ENCODE measurements at places on chromosomes 1 and 21. TPM values are rescaled to one million over a fixed set of nuclear protein-coding genes. Genes with fewer than 3 reads are reported as not detected.

LCE1E gene
- polyA plus RNA-seq: not detected

DNA sequence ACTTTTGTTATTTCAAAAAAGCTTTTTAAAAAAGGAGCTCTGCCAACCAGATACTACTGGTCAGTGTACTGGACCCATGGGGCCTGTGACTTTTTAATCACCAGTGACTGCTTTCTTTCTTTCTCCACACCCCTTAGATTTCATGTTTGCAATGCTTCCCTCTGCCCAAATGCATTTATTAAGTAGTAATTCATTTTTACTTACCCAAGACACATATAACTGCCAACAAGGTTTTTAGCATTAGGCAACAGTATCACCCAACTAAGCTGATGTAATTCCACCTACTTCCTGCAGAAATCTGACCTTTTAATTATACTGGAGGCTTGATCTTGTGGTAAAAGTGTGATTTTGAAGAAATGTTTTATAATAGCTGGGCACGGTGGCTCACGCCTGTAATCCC, 12.5 kb downstream of the MECR start:
- no peak overlapping the region for H3K27ac ChIP-seq
- no peak for DNase-seq
- H3K27me3 ChIP-seq: no peaks in the 10 kb centered on the region
- peaks cover 14% of the 10 kb centered on the region for H3K36me3 ChIP-seq
- H3K4me1 ChIP-seq: no peaks in the 10 kb centered on the region
- no peak overlapping the region for H3K4me3 ChIP-seq

DNA sequence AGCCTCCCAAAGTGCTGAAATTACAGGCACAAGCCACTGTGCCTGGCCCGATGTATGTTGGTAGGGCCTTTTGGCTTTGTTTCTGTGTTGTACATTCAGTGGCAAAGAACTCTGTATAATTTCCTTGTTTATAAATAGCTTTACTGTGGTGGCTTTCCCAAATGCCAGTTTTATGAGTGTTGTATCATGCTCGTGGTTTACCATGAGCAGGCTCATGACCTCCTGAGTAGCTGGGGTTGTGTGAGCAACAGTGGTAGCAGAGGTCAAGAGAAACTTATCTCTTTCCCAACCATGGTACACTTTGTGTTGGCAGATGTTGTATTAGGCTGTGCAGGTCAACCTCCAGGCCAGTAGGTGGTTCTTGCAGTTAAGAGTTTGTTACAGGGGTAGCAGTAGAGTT, 420.4 kb upstream of the BEND5 start:
- no peaks in the 10 kb centered on the region for H3K4me1 ChIP-seq
- DNase-seq: no peak
- H3K4me3 ChIP-seq: no peak overlapping the region
- no peaks in the 10 kb centered on the region for H3K36me3 ChIP-seq

- H3K4me3 ChIP-seq: no peak overlapping the region
- H3K27me3 ChIP-seq: no peaks in the 10 kb centered on the region
- no peaks in the 10 kb centered on the region for H3K36me3 ChIP-seq
- H3K27ac ChIP-seq: no peak overlapping the region
- H3K4me1 ChIP-seq: no peaks in the 10 kb centered on the region
Observed at GRCh38 chr1:40848530-40849189, 13.5 kb downstream of the CITED4 start.

DNA sequence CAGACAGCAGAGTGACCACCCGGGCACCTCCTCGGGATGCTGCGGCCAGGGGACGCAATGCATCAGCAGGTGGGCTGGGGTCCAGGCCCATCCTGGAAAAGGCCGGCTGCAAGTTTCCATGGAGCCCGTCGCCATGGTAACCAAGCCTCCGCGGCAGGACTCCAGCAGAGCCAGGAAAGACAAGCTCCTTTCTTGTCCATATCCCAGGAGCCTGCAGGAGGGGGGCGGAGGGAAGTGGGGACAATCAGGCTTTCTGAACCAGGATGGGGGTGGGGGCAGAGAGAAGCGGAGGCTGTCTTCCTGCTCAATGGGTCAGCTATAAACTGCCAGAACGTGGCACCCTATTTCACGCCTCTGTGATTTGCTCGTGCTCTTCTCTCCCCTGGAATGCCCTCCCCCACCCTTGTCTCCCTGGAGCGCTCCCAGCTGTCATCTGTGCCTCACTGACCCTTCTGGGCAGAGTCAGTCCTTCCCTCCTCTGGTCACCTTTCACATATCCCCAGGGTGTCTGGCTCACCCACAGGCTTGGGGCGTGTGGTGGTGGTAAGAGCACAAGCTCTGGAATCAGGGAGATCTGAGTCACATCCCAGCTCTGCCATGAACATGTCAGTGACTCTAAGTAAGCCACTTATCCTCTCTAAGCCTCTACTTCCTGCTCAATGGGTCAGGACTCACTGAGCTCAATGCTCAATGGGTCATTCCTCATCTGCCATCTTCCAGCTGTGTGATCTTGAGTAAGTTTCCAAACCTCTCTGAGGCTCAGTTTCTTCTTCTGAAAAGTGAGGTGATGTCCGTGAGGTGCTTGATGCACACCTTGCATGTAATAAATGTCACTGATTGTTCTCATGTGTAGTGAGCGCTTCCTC, 58.9 kb upstream of the LAPTM5 start:
- no peaks in the 10 kb centered on the region for H3K36me3 ChIP-seq
- peak overlapping the region; percentile 52 for H3K27ac ChIP-seq
- peak; percentile 84 for DNase-seq
- no peak overlapping the region for H3K4me3 ChIP-seq
- H3K4me1 ChIP-seq: peaks cover 14% of the 10 kb centered on the region

DNA sequence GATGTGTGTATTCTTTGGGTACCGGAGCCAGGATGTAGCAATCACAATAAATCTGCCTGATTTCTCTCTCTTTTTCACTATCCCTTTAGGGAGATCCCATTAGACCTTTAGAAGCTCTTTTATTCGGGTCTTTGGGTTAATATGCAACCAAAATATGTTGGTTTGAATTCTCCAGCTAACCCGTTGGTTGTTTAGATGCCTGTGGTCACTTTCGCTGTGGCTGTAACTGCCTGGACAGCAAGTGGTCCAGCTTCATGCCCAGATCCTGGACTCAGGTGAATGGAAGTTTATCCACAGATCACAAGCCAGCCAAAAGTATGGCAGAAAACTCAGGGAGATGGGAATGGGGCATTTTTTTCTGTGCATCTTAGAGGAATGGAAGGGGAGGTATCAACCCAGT, 12.3 kb downstream of the KAZN start:
- H3K36me3 ChIP-seq: no peaks in the 10 kb centered on the region
- DNase-seq: no peak
- H3K4me3 ChIP-seq: no peak overlapping the region

GRCh38 chr1:57850176-57850940, 426.5 kb upstream of the DAB1 start:
- H3K36me3 ChIP-seq: no peaks in the 10 kb centered on the region
- H3K27me3 ChIP-seq: no peaks in the 10 kb centered on the region

- DNase-seq: no peak
- no peaks in the 10 kb centered on the region for H3K27me3 ChIP-seq
- no peak overlapping the region for H3K27ac ChIP-seq
Observed at GRCh38 chr1:183589874-183590243, 400 bp downstream of the NCF2 start.

SYNJ1 gene
- polyA plus RNA-seq: 3.3 TPM

All from SK-N-SH (cell line).